ENCODE measurements at places on chromosomes 6 and 20. TPM values are rescaled to one million over a fixed set of nuclear protein-coding genes. Genes with fewer than 3 reads are reported as not detected.

DNA sequence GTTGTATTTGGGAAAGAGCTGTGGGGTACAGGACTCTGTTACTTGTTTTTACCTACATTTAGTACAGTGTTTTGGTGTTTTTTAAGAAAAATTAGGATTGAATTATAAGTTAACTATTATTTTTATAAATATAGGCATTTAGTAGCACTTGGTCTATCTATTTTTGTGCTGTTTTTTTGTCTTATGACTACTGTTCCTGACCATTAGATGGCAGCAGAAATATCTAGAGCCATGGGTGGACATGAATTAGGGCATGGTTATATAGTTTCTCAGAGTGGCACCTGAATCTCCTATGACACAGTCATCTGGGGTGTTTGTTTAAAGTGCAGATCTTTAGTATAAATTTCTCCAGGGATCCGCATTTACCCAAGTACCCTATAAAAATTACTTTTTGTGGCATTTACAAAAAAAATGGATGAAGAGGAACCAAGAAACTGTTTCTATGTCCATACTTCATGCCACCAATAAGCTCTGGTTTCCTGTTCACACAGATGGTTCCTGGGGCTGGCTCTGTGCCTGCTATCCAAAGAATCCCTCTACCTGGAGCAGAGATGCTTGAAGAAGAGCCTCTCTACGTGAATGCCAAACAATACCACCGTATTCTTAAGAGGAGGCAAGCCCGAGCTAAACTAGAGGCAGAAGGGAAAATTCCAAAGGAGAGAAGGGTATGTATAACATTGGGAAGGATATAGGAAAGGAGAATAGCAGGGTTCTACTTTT, 19.8 kb downstream of the NFYA start:
- DNase-seq = no peak

- DNase-seq = no peak
These were observed 1065.8 kb upstream of the EYS start for GRCh38 chr6:66772800-66773199.

DNA sequence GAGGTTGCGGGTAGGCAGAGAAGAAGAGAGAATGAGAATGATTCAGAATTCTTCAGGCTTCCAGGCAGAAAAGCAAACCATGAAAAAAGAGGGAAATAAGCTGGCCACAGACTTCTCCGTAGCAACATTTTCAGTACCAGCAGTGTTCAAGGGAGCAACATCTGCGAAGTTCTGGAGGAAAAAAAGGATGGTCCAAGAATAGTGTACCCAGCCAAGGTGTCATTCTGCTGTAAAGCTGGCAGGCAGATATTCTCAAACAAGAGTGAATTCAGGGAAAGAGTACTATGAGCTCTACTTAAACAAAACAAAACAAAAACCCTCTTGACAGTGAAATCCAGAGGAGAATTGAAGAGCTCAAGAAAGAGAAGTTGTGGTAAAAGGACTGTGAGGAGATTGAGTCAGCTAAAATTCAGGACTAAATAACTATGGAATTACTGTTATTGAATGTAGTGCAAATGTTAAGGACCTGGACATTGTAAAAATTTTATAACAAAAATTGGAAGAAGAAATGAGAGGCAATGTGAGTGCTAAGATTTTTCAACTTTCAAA, 86.5 kb downstream of the ATRN start:
- DNase-seq = no peak

DNA sequence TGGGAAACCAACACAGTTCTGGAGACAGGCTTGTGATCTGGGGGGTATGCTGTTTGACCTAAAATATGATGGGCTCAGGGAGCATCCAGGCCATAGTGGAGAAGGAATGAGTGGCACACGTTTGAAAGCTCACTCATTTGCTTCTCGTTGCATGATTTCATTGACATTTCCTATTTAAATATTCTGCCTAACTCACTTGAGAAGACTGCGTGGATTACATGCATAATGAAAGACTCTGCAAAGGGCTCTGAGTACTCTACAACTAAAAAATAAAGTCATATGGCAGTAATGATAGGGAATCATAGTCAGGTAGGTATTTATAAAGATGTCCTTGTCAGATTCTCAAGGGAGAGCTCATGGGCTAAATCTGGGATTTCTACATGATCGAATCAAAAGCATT, 117.9 kb downstream of the LAMP5 start:
- DNase-seq = no peak

- no peak for DNase-seq
These were observed 441.4 kb upstream of the PLCB4 start for GRCh38 chr20:8627340-8628004.

- DNase-seq = no peak
These were observed 892 bp upstream of the DXO start for GRCh38 chr6:31972709-31973350.

ARFGAP1 gene
- polyA plus RNA-seq = 80.6 TPM

MTO1 gene
- polyA plus RNA-seq = 33.2 TPM

ECT2L gene
- polyA plus RNA-seq = 0.27 TPM

SCAF8 gene
- polyA plus RNA-seq = 66.7 TPM
